ENCODE measurements at places on chromosomes 11 and 22. TPM values are rescaled to one million over a fixed set of nuclear protein-coding genes. Genes with fewer than 3 reads are reported as not detected.

GRCh38 chr11:64219354-64219684 lies 6.7 kb downstream of the TRPT1 start:
- no peak overlapping the region for H3K4me3 ChIP-seq
- H3K4me1 ChIP-seq, result peaks cover 8% of the 10 kb centered on the region
- H3K36me3 ChIP-seq, result peaks cover 32% of the 10 kb centered on the region

DNA sequence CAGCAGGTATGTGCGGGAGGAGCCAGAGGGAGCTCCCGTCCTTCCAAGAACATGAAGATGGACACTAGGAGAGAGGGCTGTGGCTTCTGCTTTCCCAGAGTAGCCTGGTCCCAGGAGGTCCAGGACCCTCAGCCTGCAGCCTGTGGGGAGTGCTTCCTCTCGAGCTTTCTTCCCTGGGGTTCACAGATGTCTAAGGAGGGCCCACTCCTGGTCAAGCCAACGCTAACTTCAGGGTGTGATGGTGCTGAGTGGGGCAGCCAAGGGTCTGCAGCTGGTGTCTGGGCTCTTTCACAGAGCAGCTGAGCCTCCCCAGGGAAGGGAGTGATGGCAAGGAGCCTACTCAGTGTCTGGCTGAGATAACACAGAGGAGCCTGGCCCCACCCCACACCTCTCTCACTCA lies 3.3 kb downstream of the POU2F3 start:
- H3K4me1 ChIP-seq, result peaks cover 34% of the 10 kb centered on the region
- no peak overlapping the region for H3K4me3 ChIP-seq
- peaks cover 83% of the 10 kb centered on the region for H3K27me3 ChIP-seq
- H3K36me3 ChIP-seq, result peaks cover 4% of the 10 kb centered on the region
- no peak overlapping the region for H3K27ac ChIP-seq

DNA sequence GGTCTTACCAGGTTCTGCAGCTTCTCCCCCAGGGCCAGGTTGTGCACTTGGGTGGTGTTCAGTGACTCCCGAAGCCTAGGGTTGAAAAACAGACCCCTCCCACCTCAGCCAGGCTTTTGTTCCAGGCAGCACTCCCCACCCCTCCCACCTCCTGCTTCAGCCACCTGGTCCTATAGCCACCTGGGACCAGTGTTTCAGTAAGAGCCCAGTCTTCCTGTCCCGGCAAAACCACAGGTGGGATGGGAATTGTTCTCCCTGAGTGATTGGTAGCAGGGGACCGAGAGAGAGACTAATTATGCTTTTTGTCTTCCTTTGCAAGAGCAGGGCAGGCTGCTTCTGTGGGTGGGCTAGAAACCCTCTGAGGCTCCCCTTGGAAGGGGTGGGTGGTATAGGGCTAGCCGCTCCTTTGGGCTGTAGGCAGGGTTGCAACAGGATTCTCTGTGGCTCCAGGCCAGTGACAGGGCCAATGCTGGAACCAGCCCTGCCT lies 8.5 kb upstream of the NAALADL1 start:
- no peak overlapping the region for H3K27ac ChIP-seq
- H3K4me1 ChIP-seq, result no peaks in the 10 kb centered on the region
- H3K36me3 ChIP-seq, result no peaks in the 10 kb centered on the region

DNA sequence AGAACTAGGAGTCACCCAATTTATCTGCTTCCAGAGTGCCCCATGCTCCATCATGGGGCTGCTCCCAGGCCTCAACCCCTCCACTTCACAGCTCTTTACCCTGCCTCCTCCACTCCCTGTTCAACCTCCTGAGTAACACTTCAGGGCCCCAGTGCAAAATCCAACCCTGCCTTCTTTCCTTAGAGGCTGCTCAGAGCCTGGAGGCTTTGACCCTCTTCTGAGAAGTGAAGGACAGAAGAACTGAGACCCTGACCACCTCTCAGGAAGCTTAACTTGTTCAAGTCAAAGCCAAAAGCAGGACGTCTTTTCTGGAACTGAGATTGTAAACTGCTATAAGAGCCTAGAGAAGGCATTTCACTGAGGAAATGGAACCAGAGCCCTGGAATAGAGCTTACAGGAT lies 15.5 kb downstream of the EIF3F start:
- H3K27me3 ChIP-seq, result no peaks in the 10 kb centered on the region
- H3K4me3 ChIP-seq, result no peak overlapping the region
- no peaks in the 10 kb centered on the region for H3K4me1 ChIP-seq
- no peak overlapping the region for H3K27ac ChIP-seq
- H3K36me3 ChIP-seq, result peaks cover 11% of the 10 kb centered on the region

The SLC22A25 gene
- not detected for total RNA-seq

DNA sequence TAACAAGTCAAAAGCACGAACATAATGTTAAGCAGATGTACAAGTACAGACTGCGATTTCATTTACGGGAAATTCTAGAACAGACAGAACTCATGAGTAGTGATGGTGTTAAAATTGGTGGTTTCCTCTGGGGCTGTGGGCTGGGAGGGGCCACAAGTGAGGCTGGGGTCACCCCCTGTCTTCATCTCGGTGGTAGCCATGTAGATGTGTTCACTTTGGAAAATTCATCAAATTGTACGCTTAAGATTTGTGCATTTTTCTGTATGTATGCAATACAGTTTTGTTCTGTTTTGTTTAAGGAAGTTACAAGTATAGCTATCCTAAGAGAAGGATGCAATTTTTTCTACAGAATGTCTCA lies 504 bp upstream of the ASCC2 start:
- H3K27me3 ChIP-seq, result no peaks in the 10 kb centered on the region
- peaks cover 32% of the 10 kb centered on the region for H3K4me1 ChIP-seq
- peaks cover 14% of the 10 kb centered on the region for H3K36me3 ChIP-seq

The BAIAP2L2 gene
- 0.63 TPM for total RNA-seq

The TMEM109 gene
- 110 TPM for total RNA-seq

The B4GAT1 gene
- total RNA-seq, result 8.7 TPM

DNA sequence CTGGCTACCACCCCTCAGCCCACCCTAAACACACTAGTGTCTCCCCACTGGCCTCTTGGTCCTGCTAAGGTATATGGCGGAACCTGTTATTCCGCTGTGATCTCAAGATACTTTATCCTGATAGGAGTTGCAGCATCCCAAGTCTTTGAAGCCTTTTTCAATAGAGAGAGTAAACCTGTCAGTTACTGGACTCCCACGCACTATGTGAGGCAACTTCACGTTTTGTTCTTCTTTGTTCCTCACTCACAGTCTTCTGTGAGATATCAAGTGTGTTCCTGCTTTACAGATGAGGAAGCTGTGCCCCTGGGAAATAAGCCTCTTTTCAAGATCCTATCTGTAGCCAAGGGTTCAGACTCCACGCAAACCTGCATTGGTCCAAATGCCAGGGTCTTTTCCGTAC lies 127.8 kb downstream of the MYO18B start:
- H3K27me3 ChIP-seq, result peaks cover 4% of the 10 kb centered on the region
- H3K27ac ChIP-seq, result no peak overlapping the region

DNA sequence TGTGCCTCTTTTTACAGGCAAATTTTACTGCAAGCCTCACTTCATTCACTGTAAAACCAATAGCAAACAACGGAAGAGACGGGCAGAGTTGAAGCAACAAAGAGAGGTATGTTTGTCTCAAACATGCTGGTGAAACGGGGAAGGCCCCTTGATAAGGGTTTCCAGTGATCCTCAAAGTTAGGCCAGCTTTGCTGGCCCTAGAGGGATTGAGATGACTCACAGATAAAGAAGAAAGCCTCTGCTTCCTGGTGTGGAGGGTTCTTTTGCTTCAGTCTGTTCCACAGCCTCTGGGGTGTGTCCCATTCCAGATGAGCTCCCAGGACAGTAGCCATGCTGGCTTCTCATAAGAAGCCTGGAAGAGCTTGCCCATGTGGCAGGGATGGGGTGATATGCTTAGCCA lies 118.9 kb upstream of the PARVA start:
- no peaks in the 10 kb centered on the region for H3K4me1 ChIP-seq
- no peak overlapping the region for H3K4me3 ChIP-seq
- no peak overlapping the region for H3K27ac ChIP-seq
- H3K27me3 ChIP-seq, result no peaks in the 10 kb centered on the region
- peaks cover 57% of the 10 kb centered on the region for H3K36me3 ChIP-seq
- no peak for DNase-seq

The OVCH2 gene
- not detected for total RNA-seq

The SOX6 gene
- total RNA-seq, result not detected

GRCh38 chr22:46586123-46586519 lies 34.1 kb upstream of the GRAMD4 start:
- H3K4me1 ChIP-seq, result peaks cover 62% of the 10 kb centered on the region
- no peaks in the 10 kb centered on the region for H3K36me3 ChIP-seq
- H3K27me3 ChIP-seq, result no peaks in the 10 kb centered on the region

The ROBO3 gene
- total RNA-seq, result 7.9 TPM

The HINFP gene
- 36.6 TPM for total RNA-seq

DNA sequence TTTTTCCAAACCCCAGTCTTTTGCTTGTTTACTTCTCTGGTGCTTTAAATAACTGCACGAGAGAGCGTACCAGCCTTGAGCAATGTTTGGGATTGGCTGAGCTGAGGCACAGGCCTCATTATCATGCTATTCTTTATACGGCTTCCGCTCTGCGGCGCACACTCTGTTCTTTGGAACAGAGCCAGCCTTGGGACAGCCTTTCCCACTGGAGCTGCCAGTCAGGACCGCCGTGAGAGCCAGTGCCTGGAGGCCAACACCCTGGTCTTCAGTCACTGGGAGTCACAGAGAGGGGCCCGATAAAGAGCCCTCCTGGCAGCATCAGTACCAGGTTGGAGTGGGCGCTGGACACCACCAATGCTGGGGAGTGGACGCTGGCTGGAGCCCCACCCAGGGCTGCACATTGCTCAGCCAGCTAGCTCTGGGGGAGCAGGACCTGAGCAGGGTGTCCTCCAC lies 125.6 kb downstream of the BCR start:
- no peak overlapping the region for H3K27ac ChIP-seq
- no peak overlapping the region for H3K4me3 ChIP-seq
- DNase-seq, result no peak
- peaks cover 8% of the 10 kb centered on the region for H3K36me3 ChIP-seq

GRCh38 chr22:36771356-36772063 lies 4.4 kb downstream of the IFT27 start:
- no peaks in the 10 kb centered on the region for H3K36me3 ChIP-seq
- no peak overlapping the region for H3K4me3 ChIP-seq
- H3K27ac ChIP-seq, result no peak overlapping the region

DNA sequence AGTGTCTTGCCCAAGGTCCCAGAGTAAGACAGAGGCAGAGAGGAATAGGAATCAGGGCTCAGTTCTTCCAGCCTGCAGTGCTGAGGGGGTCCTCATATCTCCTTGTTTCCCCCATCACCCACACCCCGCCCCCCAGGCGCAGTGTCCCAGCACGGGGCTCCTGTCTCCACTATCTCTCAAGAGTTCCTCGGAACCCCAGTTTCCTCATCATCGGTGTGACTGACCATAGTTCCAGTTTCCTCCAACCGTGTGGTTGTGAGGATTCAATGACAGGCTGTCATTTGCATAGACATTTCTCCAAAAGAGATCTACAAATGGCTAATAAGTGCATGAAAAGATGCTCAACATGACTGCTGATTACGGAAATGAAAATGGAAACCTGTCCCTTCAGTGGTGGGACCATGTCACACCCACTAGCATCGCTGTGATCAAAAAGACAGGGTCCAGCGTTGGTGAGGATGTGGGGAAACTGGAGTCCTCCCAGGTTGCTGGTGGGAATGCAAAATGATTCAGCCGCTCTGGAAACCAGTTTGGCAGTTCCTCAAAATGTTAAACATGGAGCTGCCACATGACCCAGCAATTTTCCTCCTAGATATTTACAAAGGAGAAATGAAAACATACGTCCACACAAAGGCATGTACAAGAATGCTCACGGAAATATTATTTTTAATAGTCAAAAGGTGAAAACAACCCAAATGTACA lies 31.8 kb upstream of the PDGFB start:
- no peak overlapping the region for H3K27ac ChIP-seq
- no peak overlapping the region for H3K4me3 ChIP-seq
- no peaks in the 10 kb centered on the region for H3K4me1 ChIP-seq
- H3K36me3 ChIP-seq, result no peaks in the 10 kb centered on the region

DNA sequence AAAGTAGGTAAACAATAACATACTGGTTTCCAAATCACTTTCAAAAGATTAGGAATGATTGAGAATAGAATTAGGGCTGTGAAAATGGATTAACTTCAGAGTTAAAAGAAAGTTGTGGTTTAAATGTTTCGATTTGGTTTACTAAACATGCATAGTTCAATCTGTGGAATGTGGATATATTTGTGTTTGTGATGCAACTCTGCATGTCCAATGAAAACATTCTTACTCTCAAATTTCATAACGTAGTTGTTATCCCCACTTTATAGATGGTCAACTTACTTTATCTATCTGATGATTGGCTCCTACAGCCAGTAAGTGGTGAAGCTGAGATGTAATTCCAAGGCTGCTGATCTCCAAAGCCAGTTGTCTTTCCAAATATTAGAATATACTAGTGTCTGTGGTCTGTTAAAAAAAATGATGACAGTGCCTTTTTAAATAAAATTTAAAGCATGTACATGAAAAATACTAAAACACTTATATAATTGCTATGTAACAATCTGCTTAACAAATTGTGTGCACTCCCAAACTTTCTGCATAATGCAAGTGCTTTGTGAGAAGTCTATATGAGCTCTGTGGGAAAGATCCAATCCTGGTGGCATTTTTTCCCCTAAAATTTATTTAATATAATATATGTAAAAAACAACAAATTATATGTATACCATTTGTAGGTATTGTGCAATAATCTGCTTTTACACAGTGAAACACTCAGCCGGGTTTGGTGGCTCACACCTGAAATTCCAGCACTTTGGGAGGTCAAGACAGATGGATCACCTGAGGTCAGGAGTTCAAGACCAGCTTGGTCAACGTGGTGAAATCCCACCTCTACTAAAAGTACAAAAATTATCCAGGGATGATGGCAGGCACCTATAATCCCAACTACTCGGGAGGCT lies 9.7 kb upstream of the SIK3 start:
- H3K4me3 ChIP-seq, result no peak overlapping the region
- no peaks in the 10 kb centered on the region for H3K36me3 ChIP-seq
- peaks cover 5% of the 10 kb centered on the region for H3K4me1 ChIP-seq
- DNase-seq, result no peak
- H3K27me3 ChIP-seq, result no peaks in the 10 kb centered on the region

GRCh38 chr22:40819599-40820140 lies 524 bp upstream of the SLC25A17 start:
- H3K27me3 ChIP-seq, result no peaks in the 10 kb centered on the region
- no peak for DNase-seq
- H3K36me3 ChIP-seq, result peaks cover 15% of the 10 kb centered on the region
- H3K4me1 ChIP-seq, result peaks cover 32% of the 10 kb centered on the region
- H3K4me3 ChIP-seq, result peak overlapping the region; percentile 91

- H3K27me3 ChIP-seq, result no peaks in the 10 kb centered on the region
- H3K36me3 ChIP-seq, result no peaks in the 10 kb centered on the region
- no peak overlapping the region for H3K27ac ChIP-seq
Measured at GRCh38 chr11:109815500-109816150, 277.6 kb upstream of the ZC3H12C start.

DNA sequence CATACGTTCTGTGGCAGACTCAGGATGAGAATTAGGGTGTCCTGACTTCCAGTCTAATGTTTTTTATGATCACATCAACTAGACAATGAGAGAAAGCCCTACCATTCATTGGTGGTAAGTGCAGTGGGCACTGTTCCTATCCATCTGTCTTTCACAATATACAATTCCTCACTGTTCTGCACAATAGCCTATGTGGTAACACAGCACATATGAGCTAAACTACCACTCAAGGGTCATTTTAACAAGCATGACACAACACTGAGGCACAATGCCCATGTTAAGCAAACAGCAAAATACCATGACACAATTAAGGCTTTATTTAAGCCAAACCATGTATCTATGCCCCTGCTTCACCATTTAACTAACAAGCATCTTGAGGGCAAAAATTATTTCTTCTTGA lies 52.3 kb downstream of the SIK3 start:
- H3K27ac ChIP-seq, result no peak overlapping the region
- H3K27me3 ChIP-seq, result no peaks in the 10 kb centered on the region
- H3K4me3 ChIP-seq, result no peak overlapping the region

Measured in activated CD4-positive, alpha-beta memory T cell treated with anti-CD3 and anti-CD28 coated beads, Interleukin-2, amount 10 ng/mL, durations not matched to agents 7 days and 5 days (primary cell).